ENCODE measurements at places on chromosomes 3 and 15. TPM values are rescaled to one million over a fixed set of nuclear protein-coding genes. Genes with fewer than 3 reads are reported as not detected.

HTR3E gene
- total RNA-seq: not detected

SPSB4 gene
- 0.29 TPM for total RNA-seq

- DNase-seq: no peak
Observed at GRCh38 chr15:98722209-98722608, 73.9 kb downstream of the IGF1R start.

GRCh38 chr3:14154276-14154675 is 24.1 kb downstream of the XPC start:
- DNase-seq: no peak

DNA sequence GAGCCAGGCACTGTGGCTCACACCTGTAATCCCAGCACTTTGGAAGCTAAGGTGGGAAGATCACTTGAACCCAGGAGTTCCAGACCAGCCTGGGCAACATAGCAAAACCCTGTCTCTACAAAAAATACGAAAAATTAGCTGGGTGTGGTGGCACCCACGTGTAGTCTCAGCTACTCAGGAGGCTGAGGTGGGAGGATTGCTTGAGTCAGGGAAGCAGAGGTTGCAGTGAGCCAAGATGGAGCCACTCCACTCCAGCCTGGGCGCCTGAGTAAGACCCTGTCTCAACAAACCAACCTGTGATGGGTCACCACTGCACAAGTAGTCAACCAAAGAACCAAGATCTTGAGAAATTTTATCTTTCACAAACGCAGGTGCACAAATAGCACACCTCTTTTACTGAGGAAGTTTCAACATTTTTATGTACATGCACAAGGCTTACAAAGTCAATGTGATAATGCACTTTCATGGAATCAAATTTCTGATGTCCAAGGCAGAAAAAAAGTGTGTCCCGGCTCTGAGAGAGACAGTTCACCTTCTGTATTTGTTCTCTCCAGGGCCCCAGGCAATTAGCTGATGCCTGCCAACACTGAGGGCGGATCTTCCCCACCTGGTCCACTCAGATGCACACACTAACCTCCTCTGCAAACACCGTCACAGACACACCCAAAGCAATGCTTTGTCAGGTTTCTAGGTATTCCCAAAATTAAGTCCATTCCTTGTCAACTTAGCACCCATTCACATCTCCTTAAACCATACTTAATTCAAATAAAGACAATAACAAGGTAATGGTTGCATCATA is 12.4 kb downstream of the ACAA1 start:
- DNase-seq: no peak

GRCh38 chr3:14646589-14647413 is 4.8 kb upstream of the CCDC174 start:
- no peak for DNase-seq

DNA sequence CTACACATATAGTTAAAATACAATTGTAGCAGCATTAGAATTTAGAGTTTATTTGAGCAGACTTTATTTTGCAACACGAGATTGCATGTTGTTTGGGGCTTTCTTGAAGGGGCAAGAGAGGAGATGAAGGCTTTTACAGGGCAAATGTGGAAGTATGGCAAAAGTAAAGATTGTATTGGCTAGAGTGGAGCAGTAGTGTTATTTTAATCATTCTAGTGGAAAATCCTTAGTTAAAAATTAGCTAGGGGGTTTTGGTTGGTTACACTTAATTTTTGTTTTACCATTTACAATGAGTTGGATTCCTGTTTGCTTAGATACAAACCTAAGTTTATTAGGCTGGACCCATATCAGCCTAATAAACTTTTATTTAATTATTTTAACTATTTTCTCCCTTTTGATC is 4.6 kb downstream of the OR5H15 start:
- no peak for DNase-seq

DNA sequence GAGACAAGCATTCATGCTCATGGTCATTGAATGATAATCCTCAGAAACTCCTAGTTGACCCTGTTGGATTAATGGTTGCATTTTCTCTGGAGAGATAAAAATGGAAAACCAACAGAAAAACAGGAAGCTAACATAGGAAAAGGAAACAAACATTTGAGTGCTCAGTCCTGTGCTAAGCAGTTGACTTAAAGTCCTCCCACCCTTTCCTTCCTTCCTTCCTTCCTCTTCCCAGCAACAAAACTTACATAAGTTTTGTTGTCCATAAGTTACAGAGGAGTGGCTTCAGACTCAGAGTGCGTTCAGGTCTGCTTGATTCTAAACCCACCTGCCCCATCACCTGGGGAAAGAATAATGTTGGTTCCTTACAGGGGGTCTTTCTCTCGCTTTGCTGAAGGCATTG is 163.8 kb upstream of the RGMA start:
- no peak for DNase-seq

- no peak for DNase-seq
Observed at GRCh38 chr3:99966662-99967416, 147.5 kb downstream of the FILIP1L start.

DNA sequence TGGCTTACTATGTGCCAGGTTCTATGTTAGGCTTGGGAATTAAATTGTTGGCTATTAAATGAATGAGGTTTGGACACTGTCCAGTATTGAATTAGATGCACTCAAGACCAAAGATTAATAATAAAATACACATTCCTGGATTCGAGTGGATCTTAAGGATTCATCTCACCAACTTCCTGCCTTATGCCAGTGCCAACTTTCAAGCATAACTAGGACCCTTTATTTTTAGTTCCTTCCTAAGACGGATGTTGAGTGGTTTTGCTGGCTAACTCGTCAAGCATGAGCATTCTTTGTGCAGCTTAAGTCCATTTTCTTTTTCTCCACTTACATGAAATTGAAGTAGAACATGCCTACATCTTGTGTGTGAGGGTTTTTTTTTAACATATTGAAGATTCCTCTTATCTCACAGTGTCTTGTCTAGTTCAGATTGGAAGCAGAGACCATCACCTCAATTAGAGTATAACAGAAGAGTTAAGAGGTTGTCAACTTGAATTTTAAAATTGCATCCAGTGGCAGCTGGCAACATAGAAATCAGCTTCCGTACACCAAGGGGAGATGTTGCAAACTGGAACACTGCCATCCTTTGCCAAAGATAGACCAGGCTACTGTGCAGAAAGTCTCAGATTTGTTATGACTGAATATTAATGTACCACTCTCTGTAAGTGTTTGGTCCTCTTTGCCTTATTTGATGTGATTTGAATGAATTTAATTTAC is 106.3 kb upstream of the BFSP2 start:
- DNase-seq: no peak

GRCh38 chr3:42369304-42369703 is 41.1 kb downstream of the LYZL4 start:
- DNase-seq: peak; percentile 21

DNA sequence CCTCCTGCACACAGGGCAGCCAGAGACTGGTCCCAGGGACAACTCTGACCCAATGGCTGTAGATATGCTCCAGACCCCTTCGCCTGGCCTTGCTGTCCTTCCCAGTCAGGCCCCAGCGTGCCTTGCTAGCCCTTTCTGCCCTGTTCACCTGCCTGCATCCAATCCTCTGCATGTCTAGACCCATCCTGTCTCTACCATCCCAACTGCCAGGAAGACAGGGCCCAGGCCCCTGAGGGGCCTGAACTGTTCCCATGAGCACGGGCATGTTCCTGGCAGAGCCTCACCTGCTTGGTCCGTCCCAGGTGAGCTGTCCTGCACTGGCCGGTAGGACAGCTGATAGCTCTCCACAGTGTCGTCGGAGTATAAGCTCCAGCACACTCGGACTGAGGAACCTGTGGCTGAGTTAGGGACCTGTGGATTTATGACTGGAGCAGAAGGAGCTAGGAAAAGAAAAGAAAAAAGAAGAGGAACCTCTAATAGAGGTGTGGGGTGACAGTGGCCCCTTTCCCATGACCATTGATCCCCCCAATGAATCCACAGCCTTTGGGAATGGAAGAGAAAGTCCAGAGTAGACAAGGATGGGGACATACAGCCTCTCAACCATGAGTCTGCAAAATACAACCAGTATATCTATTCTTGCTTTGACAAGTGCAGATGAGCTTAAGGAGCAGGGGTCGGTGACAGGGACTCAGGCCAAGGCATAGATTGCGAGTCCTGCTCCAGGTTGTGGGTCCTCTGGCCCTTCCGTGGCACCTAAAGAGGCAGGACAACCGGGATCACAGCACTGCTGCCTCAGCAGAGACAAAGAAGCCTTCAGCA is 33.9 kb downstream of the FSD2 start:
- DNase-seq: no peak

DNA sequence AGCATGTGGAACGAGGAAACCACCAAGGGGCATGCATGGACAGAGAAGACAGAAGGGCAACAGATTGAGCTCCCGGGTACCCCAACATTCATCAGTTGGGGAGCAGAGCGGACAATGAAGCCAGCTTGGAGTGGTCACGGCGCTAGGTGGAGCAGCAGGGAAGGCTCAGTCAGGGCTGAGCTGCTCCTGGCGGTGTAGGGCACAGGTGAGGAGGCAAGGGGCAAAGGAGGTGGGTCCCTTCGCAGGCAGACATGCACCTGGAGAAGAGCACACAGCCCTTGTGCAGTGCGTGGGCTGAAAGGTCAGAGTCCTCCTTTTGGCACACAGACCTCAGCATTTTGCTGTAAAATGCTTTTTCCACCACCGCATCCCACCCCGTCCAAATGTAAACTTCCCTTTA is 90.0 kb upstream of the SLC6A6 start:
- DNase-seq: no peak

- no peak for DNase-seq
Observed at GRCh38 chr15:35753486-35753885, 207.5 kb upstream of the DPH6 start.

Data from mucosa of gallbladder (tissue), 1 donor.